Activated T-helper 1 cell treated with Interleukin-2 at 50 U/mL for 16 hours (primary cell): ENCODE measurements at places on chromosomes 2 and 18.

DNA sequence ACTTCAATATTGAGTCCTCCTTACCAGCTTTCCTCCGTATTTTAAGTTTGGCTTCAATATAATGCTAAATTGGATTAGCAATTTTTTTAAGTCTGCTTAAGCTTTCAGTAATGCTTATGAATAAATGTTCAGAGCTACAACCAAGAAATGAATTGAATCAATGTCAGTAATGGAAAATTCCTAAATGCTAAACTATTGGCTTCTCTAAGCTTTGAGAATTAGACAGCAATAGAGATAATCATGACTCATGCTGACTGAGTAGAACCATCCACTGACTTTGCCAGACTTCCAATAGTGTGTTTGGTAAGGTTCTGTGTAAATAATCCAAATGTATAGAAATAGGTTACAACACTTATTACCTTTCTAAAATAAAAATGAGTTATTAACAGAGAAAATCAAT, 8.9 kb upstream of the PDE1A start:
- DNase-seq = no peak

GRCh38 chr2:207403950-207404349, 125.8 kb upstream of the CREB1 start:
- no peak for DNase-seq

GRCh38 chr2:84319581-84319980, 139.5 kb downstream of the SUCLG1 start:
- DNase-seq = no peak

- no peak for DNase-seq
Observed at GRCh38 chr18:3649633-3650426, 199.9 kb downstream of the TGIF1 start.
